ENCODE measurements at places on chromosomes 3 and 15.

DNA sequence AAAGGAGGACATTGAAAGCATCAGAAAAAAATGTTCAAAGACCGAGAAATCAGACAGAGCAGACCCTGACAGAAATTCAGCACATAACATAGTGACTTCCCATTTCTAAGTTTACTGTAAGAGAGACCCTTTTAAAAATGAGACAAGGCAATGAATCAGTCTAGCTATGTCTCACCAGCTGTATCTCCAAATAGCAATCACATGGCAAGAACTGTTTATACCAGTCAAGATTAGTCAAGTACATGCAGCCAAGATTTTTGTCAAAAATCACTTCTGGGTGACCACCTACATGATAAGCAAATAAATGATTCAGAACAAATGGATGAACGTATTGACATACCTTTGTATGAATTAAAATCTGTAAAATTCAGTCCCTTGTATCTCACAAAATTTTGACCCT, 138.0 kb downstream of the DTWD1 start:
- DNase-seq, result no peak

DNA sequence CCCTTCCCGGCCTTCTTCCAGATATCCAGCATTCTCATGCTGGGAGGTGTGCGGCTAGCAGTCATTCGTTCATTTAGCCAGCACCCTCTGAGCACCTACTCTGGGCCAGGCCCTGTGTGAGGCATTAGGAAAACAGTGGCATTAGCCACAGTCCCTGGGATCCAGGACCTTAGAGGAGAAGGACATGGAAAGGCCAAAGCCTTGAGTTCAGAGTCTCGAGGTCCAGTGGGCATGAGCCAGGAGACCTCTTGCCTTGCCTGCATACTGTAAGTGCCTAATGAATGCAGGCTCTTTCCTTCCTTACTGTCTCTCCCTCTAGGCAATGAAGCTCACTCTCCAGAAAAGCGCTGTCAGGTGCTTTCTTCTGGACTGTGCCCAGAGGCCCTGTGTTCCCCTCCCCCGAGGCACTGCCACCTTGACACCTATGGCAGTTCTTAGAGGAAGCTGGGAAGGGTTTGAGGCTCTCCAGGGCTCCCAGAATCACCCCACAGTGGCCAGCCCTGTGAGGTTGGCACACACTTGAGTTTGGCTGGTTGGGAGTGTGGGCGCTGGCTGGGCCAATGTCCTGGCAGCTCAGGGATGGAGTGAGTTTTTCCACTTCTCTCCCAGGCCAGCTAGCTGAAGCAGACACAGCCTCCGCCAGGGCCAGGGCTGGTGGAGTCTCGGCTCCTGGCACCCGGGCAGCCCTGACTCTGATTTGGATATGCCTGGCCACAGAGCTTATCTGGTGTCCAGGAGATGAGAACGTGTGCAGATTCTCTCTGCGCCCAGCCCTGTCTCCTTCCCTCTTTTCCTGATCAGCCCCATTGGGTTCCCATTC, 5.4 kb downstream of the CORO2B start:
- no peak for DNase-seq

GRCh38 chr15:44706946-44707636, 4.0 kb downstream of the PATL2 start:
- no peak for DNase-seq

GRCh38 chr3:136708333-136708985, 43.7 kb downstream of the STAG1 start:
- no peak for DNase-seq

DNA sequence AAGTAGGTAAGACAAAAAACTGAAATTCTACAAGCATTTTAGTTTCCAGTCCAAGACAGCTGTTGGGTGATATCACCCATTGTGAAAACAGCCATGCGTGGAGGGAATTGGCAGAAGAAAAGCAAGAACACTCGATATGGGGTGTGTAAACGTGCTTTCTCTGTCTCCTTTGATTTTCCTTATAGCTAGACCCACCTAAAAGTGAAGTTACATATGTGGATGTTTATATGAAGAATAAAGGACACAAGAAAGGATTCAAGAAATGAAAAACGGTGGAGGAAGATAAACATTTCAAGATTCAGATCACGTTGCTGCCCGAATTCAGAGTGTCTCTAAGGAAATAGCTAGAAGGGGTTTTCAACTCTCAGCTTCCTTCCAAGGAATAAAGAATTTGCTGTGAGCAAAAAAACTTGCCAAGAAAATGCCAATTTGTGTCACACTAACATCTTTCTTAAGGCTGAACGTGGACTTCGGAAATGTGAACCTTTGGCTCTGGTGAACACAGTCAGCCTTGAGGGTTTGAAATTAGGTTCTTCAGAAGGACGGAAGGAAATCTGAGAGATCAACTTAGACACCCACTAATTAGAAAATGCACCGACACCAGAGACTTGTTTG, 269.0 kb upstream of the ADAMTS9 start:
- no peak for DNase-seq

GRCh38 chr3:55042591-55042990, 114.7 kb upstream of the LRTM1 start:
- no peak for DNase-seq

- no peak for DNase-seq
Measured at GRCh38 chr3:156483002-156483401, 71.9 kb downstream of the SSR3 start.

- DNase-seq, result no peak
Measured at GRCh38 chr3:196707566-196707965, 4.5 kb downstream of the CEP19 start.

DNA sequence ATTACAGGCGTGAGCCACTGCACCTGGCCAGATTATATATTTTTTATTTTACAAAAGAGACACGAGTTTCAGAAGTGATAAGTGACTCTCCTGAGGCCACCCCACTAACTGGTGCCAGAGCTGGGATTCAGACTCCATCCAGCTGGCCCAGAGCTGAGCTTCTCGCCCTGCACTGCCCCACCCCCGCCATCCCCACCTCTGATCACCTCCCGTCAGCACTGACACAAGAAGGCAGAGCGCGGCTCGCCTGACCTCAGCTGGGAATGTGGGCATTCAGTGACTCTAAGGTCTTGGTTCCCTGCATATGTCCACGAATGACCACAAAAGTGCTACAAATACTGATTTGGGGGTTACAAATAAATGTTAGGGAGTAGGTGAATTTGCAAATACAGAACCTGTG, 56.1 kb upstream of the GALNT15 start:
- DNase-seq, result no peak

DNA sequence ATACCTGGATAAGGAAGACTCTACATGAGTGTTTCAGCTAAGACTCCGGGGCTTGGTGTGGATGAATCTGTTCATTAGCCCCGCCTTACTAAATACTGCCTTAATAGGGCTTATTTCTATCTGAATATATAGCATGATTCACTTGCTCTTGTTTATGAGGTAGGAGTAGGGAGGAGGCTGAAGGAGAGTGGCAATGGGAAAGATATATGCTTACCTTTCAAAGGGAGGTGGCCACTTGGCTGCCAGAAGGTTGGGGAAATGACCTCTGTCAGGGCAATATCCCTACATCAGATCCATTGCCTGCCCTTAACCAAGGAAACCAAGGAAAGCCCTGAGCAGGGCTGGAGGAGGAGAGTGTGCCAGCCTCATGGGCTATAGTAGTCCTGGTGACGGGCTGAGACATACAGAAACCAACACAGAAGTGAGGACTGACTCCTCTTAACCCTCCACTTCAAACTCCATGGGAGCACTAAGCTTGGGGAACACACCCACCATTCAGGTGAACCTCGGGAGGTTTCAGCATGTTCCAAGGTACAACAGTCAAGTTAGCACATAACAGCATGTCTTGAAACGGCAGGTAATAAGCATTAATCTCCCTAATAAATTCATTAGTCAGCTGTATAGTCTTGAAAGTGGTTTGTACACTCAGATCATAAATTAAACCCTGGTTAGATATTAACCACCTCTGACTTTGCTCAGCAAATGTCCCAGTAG, 80.1 kb downstream of the EOMES start:
- no peak for DNase-seq
